ENCODE measurements at places on chromosomes 2 and 18. TPM values are rescaled to one million over a fixed set of nuclear protein-coding genes. Genes with fewer than 3 reads are reported as not detected.

Gene SERPINB8
- total RNA-seq: 17.9 TPM

Gene KLHL29
- 11.4 TPM for total RNA-seq

Gene MOCOS
- total RNA-seq: 4.4 TPM

Gene PTMA
- total RNA-seq: 882 TPM

Gene RAB17
- 3.7 TPM for total RNA-seq

DNA sequence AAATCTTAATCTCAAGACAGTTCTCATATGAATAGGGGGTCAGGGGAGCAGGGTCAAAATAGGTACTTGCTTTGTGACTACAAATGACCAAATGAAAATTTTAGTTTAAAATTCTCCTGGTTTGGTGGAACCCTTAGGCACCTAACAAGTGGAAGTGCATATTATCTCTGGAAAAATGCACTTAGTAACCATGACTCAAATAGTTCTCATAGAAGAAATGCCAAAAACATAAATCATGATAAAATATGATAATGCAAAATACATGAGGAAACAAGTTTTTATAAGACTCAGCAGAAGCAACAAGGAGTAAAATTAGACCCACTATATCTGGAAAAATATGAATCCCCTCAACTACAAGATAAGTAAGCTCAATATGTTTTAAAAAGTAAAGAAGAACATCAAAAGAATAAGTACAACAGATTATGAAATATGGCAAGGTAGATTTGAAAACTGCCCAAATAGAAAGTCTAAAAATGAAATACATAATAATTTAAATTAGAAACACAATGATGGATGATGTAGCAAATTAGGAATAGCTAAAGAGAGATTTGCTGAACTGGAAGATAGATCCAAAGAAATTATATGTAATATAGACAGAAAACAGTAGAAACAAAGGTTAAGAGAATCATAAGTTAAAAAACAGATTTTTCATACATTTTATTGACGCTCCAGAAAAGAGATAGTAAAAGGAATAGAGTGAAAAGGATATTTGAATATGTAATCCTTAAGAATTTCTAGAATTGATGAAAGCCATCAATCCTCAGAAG lies 308.3 kb downstream of the SETBP1 start:
- no peak for DNase-seq

DNA sequence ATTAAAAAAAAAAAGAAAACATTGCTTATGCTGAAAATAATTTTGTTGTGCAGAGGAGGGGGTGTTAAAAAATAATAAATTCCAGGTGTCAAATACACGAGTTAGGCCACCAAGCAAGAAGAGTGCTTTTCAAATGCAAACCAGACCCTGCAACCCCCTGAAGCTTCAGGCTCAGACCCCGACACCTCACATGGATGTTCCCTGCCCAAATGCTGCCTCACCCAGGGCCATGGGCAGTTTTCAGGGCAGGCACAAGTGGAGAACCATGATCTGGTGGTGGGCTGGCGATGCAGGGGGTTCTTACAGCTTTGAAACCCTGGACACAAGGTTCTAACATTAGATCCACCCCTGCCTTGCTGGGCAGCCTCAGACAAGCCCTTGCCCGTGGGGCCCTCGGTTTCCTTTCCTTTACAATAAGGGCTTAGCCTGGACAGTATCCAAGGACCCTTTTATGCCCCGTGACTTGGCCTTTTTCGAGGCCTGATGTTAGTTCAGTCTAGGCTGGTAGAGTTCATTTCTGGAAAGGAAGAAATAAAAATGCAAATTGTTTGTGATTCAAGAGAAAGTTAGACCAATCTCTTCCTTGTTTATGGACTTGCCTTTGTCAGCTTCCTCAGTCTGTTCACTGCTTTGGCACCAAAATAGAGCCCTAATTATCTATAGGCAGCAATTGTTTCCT lies 168.7 kb downstream of the DDX1 start:
- peak; percentile 33 for DNase-seq

DNA sequence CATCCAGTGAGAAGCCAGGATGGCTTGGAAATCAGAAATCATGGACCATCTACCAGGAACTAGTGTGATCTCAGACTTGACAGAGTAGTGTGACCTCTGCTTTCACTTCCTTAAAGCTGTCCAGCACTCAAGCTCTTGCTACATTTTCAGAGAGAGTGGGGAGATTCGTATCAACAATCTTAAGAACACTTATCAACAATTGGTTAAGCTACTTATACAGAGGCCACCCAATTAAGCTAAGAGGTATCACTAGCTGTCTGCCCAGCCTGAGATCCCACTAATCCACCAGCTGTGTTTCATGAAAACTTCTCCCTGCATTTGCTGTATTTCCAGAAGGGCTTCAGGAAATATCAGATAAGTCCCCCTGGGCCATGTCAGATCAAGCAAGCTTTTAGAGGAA lies 4.2 kb downstream of the RPRM start:
- no peak for DNase-seq

DNA sequence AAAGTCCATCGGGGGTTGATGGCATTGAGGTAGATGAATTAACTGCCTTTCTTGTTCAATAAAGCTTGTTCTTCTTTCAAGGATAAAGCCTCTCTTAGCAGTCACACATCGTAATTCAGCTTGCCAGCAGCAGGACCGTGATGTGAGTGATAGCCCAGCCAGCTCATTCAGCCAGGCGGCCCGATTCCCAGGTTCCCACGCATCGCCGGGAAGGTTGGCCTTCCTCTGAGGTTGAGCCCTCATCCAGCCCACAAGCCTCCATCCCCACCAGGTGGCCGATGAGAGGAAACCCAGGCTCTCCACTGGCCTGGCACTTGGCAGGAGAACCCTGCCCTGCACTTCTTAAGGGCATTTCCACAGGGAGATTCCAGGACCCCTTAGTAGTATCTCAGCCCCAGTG lies 4.7 kb downstream of the AGAP1 start:
- DNase-seq: peak; percentile 60

- no peak for DNase-seq
Observed at GRCh38 chr2:72955228-72956049, 38.1 kb downstream of the EMX1 start.

DNA sequence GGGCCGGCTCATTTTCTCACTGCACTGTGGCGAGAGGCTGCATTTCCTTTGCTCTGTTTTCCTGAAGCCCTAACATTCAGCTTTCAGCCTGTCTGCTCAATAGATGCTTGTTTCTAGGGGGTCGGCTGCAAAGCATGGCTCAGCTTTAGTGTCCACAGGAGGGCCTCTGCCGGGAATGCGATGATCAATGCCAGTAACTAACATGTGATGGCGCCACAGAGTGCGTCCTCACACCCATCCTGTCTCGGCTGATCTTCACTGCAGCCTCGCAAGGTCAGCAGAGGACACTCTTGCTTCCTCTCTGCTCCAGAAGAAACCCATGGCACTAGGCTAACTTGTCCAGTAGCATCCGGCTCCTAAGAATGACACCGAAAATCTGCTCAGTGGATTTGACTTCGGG lies 156.4 kb upstream of the PXDN start:
- DNase-seq: no peak

DNA sequence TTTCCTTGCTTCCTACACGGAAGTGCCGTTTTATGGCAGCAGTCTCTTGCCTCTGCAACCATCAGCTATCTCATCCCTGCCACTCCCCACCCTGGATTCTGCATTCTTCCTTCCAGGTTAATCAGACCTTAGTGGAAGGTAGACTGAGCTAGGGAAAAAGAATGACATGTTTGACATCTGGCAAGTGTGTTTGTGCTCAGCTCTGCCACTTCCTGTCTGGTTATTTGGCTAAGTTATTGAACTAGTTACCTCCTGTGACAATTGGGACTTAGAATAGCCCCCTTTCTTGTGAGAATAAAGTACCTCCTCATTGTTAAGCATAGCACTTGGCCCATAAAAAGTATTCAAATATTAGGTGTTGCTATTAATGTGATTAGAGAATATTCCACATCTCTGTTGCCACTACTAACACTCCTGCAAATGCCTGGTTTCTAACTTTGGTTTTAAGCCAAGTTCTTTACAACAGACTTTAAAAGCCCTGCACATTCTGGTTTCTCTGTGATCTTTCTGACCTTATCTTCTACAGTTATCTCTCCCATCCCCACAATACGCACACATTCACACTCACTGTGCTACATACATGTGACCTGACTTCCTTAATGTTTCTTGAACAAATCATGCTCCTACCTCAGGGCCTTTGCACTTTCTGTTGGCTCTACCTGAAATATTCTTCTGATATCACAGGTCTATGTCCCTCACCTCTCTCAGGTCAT lies 10.8 kb upstream of the MAPRE2 start:
- no peak for DNase-seq

DNA sequence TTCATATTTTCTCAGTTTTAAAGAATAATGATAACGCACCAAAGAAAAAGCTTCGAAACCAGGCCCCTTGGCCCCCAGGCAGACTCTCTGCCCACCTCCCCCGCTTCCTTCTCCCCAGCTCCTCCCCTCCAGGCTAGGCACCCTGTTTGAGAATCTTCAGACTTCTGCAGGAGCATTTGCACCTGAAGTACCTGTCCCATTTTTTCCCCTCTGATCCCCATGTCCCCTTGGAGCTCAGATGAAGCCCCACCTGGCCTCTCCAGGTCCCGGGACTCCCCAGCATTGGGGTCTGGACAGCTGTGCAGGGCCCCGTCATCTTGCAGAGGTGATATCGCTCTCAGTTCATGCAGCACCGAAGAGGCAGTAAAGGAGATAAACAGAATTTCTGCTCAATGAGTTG lies 35.5 kb upstream of the KLHL29 start:
- DNase-seq: no peak

DNA sequence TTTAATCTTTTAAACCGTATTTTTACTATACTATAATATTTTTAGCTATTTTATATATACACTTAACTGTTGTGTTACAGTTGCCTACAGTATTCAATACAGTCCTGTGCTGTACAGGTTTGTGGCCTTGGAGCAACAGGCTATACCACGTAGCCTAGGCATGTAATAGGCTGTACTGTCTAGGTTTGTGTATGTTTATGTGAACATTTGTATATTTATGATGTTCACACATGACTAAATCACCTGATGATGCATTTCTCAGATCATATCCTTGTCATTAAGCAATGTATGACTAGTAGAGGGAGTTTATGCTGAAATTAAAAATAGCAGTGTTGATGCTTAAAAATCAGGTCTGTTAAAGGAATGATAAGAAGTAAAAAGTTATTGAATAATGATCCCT lies 92.3 kb upstream of the RANBP2 start:
- DNase-seq: no peak

DNA sequence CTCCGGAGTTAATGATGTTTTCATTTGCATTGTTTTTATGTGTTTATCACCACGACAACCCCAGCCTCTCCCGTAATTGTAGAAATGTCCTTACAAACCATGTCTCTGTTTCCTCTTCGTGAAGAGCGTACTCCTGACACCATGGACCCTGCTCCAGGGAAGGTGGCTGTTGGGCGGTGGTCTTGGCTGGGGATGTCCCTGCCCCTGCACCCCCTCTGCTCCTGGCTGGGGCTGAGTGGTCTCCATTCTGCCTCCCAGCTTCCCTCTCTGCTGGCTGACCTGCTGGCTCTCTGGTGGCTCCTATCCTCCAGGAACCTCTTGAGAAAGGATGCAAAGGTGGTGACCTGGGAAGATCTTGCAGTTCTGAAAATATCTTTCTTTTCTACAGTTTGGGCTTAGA lies 81.1 kb downstream of the ASB1 start:
- DNase-seq: no peak

DNA sequence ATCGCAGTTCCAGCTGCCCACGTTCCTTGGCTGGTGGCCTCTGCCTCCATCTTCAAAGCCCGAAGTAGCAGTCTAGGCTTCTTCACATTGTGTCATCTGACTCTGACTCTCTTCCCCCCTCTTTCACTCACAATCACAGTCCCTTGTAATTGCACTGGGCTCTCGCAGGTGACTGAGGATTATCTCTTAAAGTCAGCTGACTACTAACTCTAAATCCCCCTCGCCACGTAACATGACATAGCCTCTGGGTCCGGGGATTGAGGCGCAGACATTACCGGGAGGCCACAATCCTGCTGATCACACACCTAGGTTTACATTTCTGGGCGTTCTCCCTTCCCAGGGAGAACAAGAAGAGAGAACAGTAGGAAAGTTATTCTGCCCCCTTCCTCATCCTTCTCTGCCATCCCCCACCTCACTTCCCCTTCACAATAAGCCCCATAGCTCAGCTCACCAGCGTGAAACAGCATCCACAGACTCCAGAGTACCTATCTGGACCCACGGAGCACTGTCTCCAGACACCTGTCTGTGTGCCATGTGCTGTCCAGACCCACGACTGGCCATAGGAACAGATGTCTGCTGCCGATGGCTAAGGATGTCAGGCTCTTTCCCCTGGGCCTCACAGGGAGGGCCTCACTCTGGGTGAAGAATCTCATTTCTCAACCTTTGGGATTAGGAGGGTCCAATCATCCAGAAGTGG lies 64.3 kb upstream of the FZD7 start:
- DNase-seq: no peak

DNA sequence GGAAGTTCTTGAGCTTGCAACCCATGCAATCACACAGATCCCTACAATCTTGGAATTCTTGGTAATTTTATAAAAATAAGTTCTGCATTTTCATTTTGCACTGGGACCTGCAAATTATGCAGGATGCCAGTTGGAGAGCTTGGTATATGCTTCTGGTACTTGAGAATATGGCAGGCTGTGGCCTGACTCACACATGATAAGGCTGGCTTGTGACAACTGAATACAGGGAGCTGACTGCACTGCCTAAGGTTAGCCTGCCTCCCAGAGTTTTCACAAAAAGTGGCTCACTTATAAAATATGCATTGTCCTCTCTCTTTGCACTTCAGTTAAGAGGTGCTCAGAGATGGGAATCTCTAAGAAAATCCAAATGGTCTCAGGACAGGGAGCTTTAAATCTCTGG lies 265.5 kb upstream of the KCNJ3 start:
- DNase-seq: no peak

GRCh38 chr2:160207804-160208654 lies 8.0 kb upstream of the ITGB6 start:
- peak; percentile 94 for DNase-seq

Data from aorta (tissue), 5 donors.